Left hindlimb (tissue), 1 donor: ENCODE measurements at places on chromosomes 3 and 15.

- peak; percentile 29 for DNase-seq
Observed at GRCh38 chr3:192445770-192446644, 281.3 kb downstream of the FGF12 start.

GRCh38 chr15:45635191-45635638 lies 386 bp downstream of the SQOR start:
- DNase-seq: peak; percentile 50

DNA sequence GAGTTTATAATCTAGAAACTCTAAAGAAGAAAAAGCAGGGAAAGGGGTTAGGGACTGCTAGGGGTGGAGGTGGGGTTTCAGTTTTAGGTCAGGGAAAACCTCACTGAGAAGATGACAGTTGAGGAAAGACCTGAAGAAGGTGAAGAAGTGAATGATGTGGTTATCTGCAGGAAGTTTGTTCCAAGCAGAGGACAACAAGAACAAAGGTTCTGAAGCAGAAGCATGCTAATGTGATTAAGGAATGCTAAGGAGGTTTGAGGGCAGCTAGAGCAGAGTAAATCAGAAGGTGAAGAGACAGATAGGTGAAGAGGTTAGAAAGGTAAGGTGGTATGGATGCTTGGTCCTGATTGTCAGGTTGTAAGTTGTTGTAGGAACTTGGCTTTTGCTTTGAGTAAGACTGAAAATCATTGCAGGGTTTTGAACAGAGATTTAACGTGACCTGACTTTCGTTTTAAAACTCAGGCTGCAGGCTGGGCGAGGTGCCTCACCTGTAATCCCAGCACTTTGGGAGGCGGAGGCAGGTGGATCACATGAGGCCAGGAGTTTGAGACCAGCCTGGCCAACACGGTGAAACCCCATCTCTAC lies 8.6 kb downstream of the OXSR1 start:
- no peak for DNase-seq

GRCh38 chr15:92184142-92184541 lies 209.5 kb upstream of the ST8SIA2 start:
- DNase-seq: no peak

DNA sequence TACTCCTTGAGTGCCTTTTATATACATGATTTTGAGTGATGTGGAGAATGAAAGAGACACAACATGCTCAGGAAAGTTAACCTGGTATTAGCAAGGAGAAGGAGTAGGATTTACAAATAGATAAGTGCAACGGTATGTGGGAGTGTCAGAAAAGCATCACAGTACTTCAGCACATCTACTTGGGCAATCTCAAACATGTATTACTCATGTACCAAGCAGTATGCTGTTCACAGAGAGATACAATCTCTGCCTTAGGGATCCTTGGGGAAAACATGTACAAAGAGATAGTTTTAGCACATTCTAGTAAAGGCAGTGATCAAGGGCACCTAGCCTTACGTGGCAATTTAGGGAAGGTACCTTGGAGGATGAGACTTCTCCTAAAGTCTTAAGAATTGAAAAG lies 146.5 kb downstream of the FILIP1L start:
- no peak for DNase-seq

- no peak for DNase-seq
Observed at GRCh38 chr3:184741259-184741556, 29.3 kb upstream of the MAGEF1 start.

DNA sequence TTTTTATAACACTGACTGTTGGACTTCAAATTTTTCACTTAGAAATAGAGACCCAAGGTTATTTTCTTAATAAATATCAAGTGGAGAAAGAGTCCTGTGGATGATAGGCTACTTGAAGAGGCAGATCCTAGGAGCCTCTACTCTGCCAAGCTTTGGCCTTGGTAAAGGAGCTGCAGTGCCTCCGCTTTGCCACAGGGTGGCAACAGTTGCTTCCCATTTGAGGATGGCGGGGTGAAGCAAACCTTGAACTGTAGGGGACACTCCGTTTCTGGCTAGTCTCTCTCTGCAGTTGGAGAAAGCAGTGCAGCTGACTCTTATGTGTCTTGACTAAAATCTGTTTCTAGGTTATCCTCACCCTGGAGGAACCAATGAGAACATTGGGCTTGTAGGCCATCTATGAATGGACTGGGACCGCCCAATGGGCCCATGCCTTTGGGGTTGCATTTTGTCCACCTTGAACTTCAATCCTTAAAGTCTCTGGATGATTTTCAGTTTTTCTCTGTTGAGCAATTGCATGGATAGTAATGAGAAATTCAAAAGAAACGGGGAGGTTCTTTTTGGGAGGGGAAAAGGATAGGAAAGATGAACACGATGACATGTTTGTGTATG lies 9.8 kb downstream of the SCG5 start:
- peak; percentile 56 for DNase-seq

DNA sequence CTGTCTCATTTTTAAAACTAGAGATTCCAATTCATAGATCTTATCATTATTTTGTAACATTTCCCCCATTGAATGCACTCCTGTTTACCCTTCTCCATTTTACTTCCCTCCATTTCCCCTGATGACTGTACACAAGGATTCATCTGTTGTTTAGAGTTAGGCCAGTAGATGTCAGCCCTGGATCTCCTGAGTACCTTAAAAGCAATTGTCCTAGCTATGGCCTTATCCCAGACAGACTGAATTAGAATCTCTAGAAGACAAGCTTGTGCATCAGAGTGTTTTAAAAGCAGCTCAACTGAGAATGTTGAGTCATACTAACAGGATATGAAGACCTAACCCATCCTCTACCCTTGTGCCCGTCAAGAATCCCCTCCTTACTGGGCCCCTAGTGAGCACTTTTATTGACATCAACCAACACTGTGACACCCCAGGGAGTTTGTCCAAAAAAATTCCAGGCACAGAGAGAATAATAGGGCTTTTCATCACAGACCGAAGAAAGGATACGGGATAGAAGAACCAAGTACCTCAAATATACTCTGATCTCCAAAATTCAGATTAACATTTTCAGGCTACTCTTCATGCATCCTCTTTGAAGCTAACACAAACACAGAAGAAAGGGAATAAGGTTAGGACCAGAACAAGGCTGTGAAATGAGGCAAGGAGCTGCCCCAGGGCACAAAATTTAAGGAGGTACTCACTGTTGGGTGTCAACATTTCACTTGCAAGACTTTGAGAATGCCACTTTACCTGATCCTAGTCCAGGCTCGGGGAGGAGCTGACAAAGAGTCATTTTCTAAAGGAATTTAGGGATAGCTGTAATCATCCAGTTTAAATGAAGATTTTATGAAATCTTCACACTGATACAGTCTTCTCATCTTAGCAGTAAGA lies 17.1 kb downstream of the ZBED2 start:
- DNase-seq: no peak

- no peak for DNase-seq
Observed at GRCh38 chr3:72510247-72510646, 338.0 kb downstream of the SHQ1 start.

DNA sequence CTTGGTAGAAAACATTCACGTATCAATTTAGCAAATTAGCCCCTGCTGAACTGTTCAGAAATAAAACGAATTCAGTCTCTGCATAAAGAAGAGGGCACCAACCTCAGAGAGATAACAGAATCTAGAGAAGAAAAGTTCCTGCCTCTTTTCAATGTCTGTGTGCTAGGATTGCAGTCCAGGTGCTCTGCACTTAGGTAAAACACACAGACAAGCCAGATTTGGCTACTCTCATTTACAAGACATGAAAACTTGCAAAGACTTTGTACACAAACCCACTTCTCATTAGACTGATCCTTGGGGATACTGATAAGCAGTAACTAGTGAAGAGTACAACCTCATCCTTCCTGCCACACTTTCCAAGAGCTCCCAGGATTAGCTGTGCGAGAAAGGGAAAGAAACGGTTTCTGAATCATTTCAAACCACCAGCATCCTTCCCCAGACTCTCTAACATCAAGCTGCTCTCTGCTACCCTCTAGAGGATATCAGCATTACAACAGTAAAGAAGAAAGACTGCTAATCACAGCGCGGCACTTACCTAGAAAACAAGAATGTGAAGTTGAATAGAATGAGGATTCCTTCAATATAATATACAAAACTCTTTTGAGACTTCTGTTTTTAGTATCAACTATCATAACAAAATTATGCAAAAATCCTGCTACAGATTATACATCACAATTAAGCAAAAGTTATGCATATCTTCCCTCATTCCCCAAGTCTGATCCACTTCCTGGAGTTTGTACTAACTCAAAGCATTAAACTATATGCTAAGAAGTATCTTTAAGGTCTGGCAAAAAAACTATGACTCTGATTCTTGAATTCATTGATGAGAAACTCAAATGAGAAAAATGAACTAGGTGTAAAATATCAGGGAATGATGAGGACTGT lies 306.4 kb downstream of the MAGI1 start:
- no peak for DNase-seq

DNA sequence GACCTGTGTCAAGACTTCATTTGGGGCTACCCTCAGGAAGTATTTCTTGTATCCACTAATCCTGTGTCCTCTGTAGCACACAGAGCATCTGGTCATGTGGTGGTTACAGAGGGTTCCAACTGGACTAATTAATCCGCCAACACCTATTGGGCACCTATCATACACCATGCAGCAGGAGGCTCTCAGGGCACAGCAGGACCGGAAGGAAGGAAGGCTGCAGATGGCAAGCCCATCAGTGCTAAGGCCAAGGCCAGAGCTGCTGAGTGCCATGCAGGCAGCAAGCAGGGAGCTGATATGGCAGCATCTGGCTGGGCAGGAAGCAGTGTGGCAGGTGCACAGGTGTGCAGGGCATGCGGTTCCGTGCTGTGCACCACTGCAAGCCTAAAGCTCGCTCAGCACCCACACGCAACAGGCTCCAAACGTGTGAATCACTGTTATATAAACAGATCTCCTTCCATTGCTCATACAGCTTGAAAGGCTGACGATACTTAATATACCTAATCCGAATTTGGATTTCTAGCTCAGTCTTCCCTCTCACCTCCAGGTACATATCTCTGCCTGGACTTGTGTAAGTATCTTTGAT lies 64.4 kb upstream of the SNRPA1 start:
- no peak for DNase-seq
